ENCODE measurements at places on chromosomes 13 and 19.
A peak's percentile ranks its signal among the peaks of the same experiment; 100 is the strongest.

DNA sequence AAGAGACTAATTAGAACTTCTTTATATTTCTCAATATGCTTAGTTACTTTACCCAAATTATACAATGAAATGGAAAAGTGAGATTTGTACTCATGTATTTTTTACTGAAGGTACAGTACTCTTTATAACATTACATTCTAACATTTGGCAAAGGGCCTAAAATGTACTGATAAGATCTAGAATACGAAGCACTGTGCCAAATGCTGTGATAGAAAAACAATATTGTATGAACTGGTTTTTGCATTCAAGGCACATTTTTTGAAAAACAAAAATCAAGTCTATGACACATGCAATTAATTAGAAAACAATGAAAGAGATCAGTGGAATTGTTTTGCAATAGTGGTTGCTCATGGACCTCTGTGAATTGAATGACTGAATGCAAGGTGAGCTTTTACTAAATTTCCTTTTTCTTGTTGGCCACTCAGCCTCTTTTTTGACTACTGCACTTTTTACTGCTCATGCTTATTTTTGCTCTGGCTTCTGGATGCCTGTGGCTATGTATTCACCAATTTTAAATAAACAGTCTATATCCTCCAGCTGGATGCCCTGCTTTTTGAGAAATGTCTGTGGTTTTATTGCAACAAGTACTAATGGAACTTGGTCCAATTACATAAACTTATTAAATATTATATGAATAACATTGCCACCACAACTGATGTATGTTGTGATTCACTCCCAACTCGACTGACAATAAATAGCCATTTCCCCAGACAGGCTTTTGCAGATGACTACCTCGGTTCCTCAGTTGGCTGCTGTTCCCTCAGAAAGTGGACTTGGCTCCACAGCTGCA lies 41.4 kb upstream of the OBI1 start:
- DNase-seq: no peak

DNA sequence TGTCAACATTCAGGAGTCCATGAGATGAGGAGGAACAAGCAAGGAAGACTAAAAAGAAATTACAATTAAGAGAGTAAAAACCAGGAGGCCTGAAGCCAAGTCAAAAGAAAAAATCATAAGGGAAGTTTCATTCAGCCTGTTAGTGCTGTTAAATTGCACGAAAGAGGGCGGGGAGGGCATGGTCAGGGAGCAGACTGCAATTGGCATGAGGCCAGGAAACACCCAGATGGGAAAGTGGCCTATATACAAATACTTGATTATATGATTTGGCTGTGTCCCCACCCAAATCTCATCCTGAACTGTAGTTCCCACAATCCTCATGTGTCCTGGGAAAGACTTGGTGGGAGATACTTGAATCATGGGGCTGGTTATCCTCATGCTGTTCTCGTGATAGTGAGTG lies 43.9 kb downstream of the TNFSF13B start:
- no peak for DNase-seq

GRCh38 chr13:79912403-79912802 lies 428.5 kb downstream of the SPRY2 start:
- no peak for DNase-seq

DNA sequence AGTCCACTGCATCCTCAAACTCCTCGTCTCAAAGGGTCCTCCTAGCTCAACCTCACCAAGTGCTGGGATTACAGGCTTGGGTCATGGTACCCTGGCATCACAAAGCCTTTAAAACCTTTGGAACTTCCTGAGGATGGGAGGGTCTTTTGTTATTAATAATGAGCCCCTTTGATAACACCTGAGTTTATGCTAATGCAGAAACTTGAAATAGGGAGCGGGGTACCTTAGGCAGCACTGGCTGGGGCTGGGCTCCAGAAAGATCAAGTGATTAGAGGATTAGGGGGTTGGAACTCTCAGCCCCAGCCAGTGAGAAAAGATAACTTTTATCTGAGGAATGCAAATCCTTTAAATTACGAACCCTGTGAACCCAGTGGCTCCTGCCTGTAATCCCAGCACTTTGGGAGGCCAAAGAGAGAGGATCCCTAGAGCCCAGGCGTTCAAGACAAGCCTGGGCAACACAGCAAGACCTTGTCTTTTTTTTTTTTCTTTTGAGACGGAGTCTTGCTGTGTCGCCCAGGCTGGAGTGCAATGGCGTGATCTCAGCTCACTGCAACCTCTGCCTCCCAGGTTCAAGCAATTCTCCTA lies 9.3 kb upstream of the PSPC1 start:
- peak; percentile 15 for DNase-seq

DNA sequence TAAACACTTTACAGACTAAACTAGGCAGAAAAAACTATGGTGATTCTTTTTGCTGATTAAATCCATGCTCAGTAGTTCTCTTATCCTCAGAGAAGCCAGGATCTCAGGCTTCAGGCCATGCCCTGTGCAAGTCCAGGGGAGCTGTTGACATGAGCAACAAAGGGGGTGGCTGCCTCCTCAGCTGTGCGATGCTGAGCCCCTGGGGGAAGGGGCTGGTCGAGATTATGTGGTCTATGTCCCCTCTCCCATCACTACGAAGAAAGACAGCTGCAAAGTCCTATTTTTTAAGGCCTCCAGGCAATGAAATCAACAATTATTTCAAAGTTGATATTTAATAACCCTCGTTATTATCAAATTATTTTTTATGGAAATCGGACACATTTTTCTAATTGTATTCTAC lies 37.0 kb downstream of the IRS2 start:
- DNase-seq: no peak

GRCh38 chr13:20080377-20081164 lies 80.3 kb downstream of the GJA3 start:
- no peak for DNase-seq

DNA sequence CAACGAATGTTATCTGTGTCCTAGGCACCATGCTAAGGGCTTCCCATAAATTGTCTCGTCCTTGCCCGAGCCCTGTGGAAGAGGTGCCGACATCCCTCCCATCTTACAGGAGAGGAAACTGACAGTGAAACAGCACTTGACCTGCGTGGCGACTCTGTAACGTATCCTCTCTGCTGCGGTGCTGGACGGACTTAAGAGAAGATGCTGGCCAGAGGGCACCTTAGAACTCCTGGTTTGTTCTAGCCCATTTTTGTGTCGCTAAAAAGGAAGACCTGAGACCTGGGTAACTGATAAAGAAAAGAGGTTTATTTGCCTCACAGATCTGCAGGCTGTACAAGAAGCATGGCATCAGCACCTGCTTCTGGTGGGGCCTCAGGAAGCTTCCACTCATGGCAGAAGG lies 68.6 kb downstream of the KCTD15 start:
- no peak for DNase-seq

GRCh38 chr19:32828643-32829344 lies 40.8 kb downstream of the SLC7A9 start:
- no peak for DNase-seq

DNA sequence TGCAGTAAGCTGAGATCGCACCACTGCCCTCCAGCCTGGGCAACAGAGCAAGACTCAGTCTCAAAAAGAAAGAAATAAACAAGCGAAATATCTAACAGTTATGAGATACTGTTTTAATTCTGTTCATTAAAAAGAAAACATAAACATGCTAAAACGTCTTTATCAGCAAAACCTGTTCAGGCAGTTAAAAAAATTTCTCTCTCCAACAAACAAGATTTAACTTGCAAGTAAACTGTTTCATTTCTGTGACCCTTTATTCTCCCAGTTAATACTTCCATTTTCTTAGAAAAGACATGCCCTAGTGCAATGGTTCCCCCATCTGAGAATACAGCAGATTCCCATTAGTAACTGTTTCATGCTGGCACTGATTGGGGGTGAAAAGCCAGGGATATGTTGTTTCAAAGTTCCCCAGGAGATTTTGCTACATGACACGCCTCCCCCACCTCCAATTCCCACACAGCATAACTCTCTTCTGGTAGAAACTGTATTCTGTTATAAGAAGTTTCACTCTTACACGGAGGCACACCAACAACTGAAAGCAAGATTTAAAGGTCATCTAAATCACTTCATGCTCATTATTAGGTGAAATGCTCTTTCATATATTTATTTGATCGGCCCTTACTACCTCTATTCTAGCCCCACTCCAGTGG lies 24.4 kb downstream of the ELF1 start:
- DNase-seq: no peak

- DNase-seq: no peak
These were observed 148.5 kb upstream of the TSHZ3 start for GRCh38 chr19:31497709-31498108.

DNA sequence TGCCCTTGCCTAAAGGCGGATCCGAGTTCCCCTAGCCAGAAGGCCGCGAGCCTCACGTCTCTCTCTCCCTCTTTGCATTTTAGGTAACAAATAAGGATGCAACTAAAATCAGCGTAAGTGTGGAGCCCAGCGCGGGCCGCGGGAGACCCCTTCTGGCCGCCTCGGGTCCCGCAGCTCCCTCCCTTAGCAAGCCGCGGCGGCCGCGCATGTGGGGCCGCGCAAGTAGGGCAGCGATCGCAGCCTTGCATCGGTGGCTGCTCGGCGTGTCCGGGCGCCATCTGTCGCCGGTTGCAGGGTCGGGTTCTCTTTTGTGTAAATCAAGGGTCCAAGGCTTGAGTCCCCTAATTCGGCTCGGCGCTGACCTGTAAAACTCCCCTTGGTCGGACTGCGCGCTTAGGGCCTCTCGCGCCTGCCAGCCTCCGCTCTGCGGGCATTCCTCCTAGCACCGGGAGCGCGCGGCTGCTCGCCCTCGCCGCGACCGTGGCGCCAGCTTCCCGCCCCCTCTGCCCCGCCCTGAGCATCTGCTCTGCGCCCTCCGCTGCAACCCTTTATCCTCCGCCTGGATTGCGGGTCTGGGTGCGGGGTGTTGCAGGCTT lies 2.7 kb downstream of the VSTM2B start:
- peak; percentile 81 for DNase-seq

DNA sequence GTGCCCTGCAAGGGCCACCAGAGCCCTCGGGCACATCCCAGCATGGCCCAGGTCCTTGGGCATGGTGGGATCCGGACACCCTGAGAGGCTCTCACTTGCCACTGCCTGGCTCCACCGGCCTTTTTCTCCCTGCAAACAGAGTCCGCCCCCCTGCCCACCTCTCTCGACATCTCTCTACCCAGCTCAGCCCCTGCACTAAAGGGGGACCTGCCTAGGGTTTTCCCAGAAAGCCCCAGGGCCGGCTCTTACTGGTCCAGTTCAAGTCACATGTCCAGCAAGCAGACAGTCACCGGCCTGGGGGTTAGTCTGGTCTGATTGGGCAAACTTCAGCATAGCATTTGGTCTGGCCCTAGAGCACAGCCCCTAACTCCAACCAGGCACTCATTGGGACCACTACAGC lies 52.9 kb downstream of the SMARCA4 start:
- no peak for DNase-seq

- DNase-seq: peak; percentile 91
These were observed 11.1 kb upstream of the ARRDC2 start for GRCh38 chr19:17996826-17997316.

DNA sequence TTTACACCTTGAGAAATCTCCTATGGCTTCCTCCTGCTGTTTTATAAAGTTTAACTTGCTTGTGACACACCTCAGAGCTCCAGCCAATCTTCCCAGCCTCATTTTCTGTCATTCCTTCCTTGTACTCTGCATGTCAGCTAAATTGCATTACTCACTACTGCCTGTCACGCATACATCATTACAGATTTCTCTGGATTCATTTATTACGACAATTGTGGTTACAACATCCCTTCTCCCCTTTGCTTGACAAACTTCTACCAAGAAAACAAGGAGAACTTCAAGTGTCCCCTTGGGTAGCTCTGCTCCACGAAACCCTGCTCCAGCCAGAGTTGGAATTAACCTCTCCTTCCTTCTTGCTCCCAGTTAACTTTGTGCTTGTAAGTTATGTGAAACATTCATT lies 22.0 kb upstream of the GPR18 start:
- no peak for DNase-seq

DNA sequence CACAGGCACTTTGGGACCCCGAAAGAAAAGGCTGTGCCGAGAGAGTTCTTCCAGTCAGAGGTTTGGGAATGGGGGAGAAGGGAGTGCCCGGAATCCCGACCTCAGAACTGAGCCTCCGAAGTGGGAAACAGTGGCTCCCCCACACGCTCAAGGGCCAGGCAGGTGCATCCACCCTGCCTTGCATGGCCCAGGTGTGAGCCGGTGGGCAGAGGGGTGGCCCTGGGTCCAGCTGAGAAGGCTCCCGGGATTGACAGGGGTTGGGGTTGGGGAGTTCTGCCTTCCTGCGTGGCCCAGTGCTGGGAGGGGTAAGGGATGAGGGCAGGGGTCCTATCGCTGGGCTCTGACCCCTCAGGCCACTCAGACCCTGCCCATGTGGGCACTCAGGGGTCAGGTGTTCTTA lies 163.5 kb upstream of the TUBA3C start:
- no peak for DNase-seq

DNA sequence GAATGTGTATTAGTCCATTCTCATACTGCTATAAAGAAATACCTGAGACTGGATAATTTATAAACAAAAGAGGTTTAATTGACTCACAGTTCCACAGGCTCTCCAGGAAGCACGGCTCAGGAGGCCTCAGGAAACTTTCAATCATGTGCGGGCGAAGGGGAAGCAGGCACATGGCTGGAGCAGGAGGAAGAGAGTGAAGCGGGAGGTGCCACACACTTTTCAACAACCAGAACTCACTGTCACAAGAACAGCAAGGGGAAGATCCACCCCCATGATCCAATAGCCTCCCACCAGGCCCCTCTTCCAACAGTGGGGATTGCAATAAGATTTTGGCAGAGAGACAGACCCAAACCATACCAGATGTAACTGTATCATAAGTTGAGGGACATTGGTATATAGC lies 72.7 kb downstream of the IRS2 start:
- no peak for DNase-seq

GRCh38 chr13:85191996-85192718 lies 607.1 kb downstream of the SLITRK6 start:
- no peak for DNase-seq

DNA sequence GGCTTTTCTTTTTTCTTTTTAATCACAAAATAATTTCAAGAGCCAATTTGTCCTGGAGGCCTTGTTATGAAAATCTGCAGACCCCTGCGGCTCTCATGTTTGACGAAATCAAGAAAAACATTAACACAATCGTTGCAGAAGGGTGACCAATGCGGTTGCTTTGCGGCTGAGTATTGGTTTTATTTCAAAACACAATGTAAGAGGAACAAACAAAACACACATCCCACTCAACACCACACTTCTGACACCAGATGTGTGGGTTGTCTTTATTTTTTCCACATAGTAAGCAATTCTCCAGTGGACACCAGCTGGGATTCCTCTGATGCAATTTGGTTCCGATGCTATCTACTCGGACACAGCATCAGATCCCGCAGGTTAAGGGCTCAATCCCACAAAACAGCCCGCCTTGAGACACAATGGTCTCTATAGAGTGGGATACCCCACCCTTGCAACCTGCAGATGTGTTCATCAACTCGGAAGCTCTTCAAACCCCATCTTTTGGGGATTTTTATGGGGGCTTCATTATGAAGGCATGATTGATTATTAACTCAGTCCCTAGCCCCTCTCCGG lies 21.9 kb upstream of the CCDC124 start:
- no peak for DNase-seq

DNA sequence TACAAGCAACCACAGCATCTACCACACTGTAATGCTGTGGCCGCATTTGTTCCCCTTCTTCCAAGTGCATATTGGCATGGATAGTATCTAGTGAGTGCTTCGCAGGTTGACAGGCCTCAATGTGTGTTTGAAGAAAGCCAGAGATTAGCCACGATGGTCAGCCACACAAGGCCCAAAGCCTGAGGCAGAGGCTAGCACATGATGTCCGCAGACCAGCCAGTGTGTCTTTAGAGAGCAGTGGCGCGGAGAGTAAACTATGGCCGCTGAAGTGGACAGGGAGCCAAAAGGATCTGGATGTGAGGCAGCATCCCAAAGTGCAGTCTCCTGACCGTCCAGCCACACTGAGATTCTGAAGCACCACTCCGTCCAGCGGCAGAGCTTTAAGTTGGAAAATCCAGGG lies 36.0 kb downstream of the BRD4 start:
- DNase-seq: no peak
